Kidney capillary endothelial cell (primary cell): ENCODE measurements at places on chromosomes 16 and 17.

DNA sequence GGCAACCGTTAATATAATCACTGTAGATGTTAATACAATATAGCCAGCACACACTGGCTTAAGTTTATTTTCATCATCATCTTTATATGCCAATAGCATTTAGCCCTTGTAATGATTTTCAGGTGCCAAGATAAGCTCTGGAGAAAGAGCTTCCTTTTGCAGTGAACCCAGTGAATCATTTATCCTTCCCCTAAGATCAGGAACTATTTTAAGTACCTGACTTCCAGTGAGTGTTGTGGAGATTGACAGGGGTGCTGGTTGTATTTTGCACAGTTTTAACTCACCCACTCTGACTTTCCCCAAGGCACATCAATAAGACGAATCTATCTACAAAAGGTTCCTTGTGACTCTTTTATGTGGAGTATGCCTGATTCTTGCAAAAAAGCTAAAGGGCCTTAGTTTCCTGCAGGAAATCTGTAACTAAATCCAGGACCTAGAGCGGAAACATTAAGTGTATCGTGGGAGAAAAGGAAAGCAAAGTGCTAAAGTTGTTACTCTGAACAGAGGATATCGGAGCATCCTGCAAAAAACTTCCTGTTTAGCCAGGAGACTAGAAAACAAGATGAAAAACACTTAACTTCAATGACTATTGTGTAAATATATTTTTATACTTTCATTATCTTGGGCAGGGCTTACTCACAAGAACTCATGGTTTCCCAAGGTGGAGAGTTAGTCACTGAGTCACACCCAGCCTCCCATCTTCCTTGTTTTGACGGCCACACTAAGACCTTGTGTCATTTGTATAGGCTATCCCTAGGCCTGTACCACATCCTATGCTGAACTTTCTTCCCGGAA, 183.6 kb downstream of the MAP2K6 start:
- DNase-seq, result peak; percentile 91

DNA sequence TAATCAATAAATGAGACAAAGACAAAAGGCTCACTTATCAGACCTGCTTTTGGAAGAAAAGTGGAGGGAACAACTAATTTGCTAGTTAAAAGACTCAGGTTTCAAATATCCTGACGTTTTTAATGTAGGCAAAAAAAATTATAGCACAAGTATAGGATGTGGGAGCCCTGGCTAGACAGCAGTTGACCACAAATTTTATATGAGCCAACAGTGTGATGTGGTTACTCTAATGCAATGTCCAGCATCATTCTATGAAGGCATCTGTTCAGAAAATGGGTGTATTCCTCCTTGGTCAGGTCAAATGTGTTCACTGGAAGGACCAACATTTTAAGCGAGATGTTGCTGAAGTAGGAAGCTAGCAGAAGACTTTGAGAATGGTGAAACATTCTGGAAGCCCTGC, 237.4 kb downstream of the MAP2K6 start:
- no peak for DNase-seq

DNA sequence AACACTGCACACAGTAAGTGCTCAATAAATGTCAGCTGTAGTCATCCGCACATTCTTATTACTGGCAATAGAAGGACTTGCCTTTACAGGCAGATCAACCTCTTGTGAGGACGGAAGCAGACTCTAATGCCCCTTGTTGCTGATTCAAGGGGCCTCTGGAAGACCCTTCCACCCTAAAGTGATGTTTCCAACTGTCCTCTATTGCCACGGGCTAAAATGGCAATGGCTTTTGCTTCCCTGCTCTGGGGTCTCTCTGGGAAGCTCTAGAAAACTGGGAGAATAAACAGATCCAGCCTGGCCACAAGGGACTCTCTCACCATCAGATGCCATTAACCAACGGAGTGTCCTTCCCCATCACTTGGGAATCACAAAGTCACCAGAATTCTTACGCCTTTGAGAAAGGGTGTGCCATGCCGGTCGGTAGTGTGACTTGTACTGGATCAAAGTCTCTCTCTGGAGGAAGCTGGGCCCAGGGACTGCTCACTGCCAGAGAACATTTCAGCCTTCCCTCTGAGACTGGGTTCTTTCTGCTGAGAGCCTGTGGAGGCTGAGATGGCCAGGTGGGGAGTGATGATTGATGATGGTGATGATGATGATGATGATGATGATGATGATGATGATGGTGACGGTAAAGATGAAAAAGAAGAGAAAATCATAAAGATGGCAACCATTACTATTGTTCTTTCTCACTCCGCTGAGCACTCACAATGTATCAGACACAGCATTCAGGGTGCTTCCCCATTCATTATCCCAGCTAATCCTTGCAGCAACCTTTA, 146.8 kb downstream of the CYLD start:
- no peak for DNase-seq

GRCh38 chr16:68093816-68094613, 8.8 kb downstream of the NFATC3 start:
- peak; percentile 52 for DNase-seq

DNA sequence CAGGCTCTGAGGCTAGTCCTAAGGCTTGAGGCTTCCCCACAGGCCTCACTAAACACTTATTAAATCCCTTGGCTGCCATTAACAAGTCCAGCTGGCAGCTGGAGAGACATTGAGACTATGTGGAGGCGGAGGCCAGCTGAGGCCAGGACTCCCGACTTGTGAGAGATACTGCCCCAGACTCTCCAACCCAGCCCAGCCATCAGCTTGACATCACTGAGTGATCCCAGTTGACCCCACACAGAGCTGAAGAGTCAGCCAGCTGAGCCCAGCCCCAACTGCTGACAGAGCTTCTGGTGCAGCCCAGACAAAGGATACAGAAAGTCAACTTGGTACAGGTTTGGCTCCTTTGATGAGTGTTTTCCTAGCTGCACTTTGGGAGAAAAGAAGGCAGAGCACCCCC, 343.1 kb downstream of the C16orf95 start:
- DNase-seq, result no peak

DNA sequence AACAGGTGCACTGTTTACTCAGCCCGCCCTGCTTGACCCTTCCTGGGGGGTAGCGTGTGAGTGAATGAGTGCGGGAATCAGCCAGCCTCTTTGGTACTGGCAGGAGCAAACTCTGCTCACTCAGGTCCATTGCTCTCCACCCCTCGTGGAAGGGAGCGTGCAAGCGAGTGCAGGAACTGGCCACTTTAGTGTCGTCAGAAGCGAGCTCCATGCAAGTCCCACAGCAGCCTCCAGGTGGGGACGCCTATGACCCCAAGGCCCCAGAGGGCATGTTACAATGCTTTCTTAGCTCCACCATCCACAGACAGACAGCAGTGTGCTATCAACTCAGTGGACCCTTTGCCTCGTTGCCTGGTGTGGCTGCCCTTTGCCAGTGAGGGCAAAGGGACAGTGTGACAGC, 1025.1 kb upstream of the CDH8 start:
- no peak for DNase-seq

- no peak for DNase-seq
These were observed 1.5 kb upstream of the KRTAP3-1 start for GRCh38 chr17:41010441-41010840.

DNA sequence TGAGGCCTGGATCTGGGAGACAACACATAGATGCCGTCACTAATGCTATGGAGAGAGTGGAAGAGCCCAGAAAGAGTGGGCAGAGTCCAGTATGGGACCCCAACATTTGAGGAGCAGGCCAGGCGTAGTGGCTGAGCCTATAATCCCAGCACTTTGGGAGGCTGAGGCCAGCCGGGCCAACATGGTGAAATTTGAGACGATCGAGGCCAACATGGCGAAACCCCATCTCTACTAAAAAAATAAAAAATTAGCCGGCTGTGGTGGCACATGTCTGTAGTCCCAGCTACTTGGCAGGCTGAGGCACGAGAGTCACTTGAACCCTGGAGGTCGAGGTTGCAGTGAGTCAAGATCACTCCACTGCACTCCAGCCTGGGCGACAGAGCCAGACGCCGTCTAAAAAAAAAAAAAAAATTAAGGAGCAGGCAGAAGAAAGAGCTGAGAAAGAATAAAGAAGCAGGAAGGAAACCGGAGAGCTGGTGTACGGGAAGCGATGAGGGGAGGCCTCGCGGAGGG, 6.0 kb upstream of the DNAI2 start:
- no peak for DNase-seq

DNA sequence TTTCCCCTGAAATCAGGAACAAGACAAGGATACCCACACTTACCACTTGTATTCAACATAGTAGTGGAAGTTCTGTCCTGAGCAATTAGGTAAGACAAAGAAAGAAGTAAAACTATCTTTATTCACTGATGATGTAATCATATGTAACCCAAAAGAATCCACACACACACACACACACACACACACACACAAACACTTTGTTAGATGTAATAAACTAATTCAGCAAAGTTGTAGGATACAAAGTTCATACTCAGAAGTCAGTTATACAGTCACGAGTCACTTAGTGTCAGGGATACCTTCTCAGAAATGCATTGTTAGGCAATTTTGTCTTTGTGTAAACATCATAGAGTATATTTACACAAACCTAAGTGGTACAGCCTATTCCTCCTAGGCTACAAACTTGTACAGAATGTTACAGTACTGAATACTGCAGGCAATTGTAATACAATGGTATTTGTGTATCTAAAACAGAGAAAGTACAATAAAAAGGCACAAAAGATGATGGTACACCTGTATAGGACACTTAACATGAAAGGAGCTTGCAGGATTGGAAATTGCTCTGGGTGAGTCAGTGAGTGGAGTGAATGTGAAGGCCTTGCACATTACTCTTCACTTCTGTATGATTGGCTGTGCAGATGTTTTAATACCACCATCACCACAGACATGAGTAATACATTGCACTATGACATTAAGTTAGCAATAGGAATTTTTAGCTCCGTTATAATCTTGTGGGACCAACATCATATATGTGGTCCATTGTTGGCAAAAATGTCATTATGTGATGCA, 370.1 kb downstream of the ZFHX3 start:
- no peak for DNase-seq

DNA sequence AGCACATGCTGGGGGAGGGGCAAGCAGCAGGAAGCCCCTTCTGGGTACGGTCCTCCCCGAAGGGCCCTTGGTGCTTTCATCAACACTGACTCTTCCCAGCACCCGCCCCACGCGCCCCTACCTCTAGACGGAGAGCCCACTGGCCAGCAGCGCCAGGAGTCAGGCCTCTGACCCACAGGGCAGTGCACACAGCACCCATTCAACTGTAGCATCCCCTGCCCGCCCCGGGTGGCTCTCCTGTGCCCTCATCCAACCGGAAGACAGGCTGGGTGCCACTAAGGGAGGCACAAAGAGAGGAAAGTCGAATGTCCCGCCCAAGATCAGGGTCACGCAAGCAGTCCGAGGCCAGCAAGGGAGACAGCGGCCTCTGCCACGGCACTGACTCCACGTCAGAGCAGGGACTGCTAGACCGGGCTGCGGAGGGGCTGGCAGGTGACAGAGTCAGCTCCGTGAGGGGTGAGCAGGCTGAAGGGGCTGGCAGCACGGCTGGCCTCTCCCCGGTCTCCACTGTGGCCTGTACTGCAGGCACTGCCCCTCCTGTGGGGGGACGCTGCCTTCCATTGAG, 9.8 kb downstream of the MSRB1 start:
- DNase-seq, result no peak

GRCh38 chr17:40841246-40841645, 18.8 kb upstream of the KRT10 start:
- no peak for DNase-seq
